NCI-H1417 treated with DMSO at 0.1 percent for 48 hours (cell line): ENCODE measurements at places on chromosomes 4 and X.

GRCh38 chr4:111991163-111991562 is 154.1 kb upstream of the FAM241A start:
- no peak for DNase-seq

- peak; percentile 3 for DNase-seq
Observed at GRCh38 chr4:186067757-186068385, 1.1 kb upstream of the TLR3 start.

DNA sequence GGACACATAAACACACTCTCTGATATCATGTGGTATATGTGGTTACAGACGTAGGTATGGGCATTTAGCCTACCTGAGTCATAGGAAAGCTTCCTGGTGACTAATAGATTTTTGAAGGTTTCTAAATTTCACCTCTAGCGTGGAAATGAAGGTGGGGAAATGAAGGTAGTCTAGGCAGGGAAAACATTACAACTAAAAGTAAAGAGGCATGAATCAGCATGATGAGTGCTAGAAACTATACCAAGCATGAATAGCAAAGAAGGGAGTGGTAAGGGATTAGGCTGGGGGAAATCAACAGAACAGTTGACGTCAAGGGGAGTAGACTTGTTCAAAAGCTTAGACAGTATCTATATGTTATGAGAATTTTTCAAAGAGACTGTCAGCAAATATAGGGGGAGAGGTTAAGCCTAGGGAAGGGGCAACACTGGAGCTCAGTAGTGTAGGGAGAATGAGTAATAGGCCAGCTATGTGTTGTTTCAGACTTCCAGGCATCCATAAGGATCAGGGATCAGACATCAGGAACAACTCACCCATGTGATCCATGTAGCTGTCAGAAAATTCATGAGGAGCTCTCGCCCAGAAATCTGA is 279.3 kb upstream of the DIPK2B start:
- no peak for DNase-seq

GRCh38 chrX:13721819-13722519 is 12.5 kb downstream of the TRAPPC2 start:
- no peak for DNase-seq

- no peak for DNase-seq
Observed at GRCh38 chr4:146032234-146032860, 93.7 kb upstream of the ZNF827 start.

DNA sequence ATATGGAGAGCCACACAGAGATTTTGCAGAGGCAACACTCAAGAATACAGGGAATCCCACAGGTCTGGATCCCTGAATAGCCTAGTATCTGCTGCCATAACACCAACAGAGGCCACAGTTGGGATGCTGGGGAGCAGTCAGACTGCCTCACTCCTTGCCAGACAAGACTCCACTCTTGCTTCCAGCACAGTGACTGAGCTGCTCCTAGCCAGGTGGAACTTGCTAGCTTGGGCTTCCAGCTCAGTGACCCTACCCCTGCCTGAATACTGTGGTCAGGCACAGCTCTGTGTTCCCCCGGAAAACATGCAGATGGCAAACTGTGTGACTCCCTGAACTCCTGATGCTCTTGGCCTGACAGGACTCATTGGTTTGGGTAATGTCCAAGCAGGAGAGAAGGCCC is 251.8 kb downstream of the KCTD8 start:
- DNase-seq = no peak

DNA sequence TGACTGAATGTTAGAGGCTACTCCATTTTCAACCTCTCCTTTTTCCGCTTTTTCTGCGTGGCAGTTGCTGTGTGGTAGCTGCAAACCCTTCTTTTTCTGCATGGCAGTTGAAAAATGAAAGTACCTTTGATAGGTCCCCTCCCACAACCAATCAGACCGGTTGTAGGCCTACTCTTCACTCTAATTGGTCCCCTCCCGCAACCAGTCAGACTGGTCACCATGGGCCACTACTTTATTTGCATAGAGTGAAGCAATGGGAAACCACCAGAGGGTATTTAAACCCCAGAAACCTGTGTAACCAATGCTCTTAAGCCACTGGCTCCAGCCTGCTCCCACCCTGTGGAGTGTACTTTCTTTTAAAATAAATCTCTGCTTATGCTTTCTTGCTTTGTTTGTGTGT is 877.8 kb downstream of the FAM133A start:
- no peak for DNase-seq

DNA sequence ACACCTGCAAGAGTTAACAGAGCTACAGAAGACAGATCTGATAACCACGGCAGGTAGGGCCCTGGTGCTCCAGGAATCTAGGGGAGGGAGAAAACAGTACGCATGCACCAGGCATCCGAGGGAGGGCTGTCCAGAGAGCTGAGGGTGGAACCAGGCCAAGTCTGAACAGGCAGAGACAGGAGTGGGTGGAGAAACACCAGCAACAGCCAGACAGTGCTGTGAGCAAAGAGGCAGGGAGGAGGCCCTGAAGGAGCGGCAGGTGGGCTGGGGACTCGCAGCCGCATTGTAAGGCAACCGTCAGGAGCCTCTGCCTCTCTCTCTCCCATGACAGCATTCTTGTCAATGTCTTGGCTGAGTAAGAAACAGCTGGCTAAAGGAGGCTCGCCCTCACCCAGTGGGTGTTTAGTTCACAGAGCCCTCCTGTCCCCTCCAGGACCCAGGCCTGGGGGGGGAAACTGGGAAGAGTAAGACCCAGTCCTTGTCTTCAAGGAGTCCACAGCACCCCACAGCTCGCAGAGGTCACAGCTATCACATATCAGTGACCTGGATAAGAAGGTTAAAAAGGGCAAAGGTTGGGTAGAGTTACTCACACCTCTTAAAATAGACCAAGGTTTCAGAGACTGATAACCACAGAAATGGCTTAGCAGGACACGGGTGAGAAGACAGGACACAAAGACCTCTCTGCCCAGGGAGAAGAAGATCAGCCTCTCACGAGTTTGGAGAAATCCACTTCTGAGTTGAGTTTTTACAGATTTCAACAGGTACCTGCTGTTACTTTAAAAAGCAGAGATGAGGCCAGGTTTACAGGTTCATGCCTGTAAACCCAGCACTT is 10.5 kb downstream of the ACSL1 start:
- peak; percentile 63 for DNase-seq

DNA sequence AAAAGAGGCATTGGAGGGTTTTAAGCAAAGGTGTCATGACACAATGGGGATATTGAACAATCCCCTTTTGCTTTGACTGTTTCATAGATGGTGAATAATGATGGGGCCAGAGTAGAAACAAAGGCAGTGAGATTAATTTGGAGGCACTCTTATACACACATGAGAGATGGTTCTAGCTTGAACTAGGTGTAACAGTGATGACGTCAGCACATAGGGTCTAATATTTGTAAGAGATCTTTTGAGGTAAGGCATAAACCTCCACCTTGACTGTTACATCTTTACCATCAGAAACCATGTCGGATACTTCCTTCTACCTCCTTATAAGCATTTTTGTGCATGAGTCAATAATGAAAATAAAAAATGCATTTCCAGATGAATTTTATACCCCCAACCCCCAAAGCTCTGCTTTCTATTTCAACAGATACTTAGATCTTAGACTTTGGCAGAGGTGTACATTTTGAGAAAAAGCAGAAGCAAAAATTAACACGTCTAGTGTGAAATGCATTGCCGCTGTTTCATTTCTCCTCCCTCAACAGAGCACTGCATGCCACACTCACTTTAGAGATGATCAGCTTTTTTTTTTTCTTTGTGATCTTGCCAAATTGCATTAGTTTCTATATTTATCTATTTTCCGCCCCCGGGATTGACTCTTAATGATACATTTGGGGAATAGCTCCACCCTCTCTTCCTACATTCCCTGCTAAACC is 87.2 kb downstream of the HS3ST1 start:
- no peak for DNase-seq

DNA sequence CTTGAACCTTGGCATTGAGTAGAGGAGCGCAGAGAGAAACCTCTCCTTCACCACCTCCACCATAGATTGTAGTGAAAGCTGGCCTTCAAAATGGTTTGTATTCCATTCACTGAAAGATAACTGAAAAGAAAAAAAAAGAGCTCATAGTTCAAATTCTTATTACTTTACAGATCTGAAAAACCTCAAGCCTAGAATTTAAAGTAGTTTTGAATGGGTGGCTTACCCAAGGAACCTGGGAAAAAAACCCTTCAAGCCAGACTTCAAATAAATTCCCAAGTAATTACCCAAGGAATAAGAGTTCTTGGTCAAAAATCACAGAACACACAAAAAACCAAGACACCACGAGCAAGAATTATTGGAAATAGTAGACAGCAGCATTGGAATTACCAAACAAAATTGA is 83.6 kb upstream of the TMEM33 start:
- DNase-seq = no peak

GRCh38 chr4:22410645-22411247 is 105.1 kb downstream of the ADGRA3 start:
- no peak for DNase-seq

DNA sequence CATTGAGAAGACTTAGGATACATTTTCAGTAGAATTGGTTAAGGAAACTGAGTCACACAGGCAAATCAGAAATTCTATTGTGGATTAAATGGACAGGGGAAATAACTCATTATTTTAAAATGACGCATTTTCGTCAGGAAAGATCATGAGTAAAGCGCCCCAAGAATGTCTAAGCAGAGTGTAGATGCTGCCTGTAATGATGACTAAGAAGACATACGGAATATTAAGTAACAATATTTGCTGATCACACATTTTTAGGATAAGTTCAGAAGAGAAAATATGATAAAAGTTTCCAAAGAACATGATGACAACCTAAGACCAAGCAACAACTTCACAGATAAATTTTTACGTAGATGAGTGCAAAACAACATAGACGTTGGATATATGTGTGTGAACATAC is 596.3 kb upstream of the TENM3 start:
- DNase-seq = no peak

DNA sequence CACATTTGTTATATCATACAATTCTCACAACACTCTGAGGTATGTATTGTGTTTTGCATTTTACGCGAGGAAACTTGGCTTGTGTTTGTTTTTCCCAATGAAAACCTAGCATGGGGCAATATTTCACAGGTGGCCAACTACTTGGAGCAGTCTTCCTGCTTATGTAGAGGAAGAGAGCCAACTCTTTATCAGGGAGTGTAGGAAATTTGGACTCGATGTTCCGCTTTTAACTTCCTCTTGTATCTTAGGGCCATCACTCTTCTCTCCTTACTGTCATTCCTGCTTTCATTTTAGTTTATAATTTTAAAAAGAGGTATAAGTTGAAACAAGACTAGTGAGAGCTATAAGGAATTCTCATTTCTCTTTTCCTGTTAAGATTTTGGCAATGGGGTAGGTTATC is 107.7 kb upstream of the RPS6KA3 start:
- DNase-seq = no peak

GRCh38 chr4:184343502-184344177 is 126.0 kb upstream of the ENPP6 start:
- peak; percentile 2 for DNase-seq

DNA sequence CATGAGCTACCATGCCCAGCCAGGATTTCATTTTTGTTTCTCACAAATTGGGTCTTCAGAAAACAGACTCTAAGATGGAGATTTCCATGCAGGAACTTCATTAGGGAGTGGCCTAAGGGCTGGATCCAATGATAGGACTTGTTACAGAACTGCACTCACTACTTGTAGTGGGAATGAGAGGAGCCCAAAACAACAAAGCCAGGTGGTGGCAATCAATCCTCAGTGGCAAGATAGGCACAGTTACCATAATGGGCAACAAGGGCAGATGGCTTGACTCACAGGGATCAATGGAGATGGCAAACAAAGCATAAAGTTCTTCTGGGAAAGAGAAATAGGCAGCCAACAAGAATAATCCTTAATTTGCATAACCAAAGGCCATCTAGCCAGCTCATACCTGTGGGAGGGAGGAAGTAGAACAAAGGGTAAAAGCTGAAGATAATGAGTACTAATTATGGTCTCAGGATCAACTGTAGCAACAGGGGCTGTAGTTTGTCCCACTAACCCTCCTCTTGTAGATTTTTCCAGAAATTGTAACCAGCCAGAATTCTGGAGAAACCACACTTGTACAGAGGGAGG is 72.8 kb upstream of the MAPK10 start:
- no peak for DNase-seq

GRCh38 chr4:186701273-186701672 is 22.4 kb downstream of the FAT1 start:
- no peak for DNase-seq
